AML-193 (cell line): ENCODE measurements at places on chromosomes 16 and 17.

DNA sequence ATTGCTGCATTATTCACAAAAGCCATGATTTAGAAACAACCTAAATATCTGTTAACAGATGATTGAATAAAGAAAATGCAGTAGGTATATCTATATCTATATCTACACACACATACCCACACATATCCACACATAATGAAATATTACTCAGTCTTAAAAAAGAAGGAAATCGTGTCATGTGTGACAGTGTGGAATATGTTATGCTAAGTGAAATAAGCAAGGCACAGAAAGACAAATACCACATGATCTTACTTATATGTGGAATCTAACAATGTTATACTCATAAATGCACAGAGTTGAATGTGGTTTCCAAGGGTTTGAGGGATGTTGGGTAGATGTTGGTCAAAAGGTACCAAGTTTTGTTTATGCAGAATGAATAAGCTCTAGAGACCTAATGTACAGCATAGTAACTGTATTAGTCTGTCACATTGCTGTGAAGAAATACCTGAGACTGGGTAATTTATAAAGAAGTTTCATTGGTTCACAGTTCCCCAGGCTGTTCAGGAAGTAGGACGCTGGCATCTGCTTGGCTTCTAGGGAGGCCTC is 156.1 kb downstream of the FTO start:
- DNase-seq = no peak

GRCh38 chr16:56282451-56282850 is 91.2 kb downstream of the GNAO1 start:
- DNase-seq = no peak

GRCh38 chr16:68652659-68653058 is 7.5 kb downstream of the CDH3 start:
- no peak for DNase-seq

- no peak for DNase-seq
Observed at GRCh38 chr16:67641779-67642708, 2.9 kb upstream of the CARMIL2 start.

GRCh38 chr17:45785480-45786193 is 1.5 kb downstream of the CRHR1 start:
- DNase-seq = no peak

DNA sequence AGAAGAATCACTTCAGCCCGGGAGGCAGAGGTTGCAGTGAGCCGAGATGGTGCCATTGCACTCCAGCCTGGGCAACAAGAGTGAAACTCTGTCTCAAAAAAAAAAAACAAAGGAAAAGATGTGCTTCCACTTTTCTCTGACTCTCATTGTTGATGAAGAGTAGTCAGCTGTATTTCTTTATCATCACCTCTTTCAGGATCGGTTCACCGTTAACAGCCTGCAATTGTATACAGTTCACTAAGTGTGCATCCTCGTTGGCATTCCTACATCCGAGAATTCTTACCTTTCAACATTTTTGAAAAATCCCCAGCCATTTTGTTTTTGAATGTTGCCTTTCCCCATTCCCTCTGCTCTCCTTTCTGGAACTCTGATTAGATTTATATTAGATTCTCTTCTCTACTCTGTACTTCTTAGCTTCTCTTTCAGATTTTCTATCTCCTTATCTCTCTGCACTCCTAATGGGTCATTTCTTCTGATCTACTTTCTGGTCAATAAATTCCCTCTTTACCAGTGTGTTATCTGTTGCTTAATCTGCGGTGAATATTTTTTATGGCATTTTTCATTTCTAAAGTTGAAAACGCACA is 26.9 kb upstream of the ZC3H18 start:
- DNase-seq = no peak

DNA sequence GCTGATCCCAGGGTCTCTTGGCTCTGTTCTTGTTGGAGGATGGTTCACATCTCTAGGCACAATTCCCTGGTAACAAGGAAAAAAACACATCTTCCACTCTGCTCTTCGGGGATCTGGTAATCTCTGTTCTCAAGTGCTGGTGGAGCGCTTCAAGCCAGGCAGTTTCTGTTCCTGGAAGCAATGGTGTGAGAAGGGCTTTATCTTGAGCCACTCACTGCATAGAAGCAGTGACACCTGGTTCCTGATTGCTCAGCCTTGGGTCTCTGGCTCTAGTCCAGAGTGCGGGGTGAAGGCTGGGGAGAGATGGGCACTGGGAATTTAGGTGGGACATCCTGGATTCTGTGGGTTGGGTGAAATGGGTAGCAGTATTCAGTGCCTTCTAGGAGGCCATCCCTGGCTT is 14.1 kb downstream of the AKAP1 start:
- no peak for DNase-seq

DNA sequence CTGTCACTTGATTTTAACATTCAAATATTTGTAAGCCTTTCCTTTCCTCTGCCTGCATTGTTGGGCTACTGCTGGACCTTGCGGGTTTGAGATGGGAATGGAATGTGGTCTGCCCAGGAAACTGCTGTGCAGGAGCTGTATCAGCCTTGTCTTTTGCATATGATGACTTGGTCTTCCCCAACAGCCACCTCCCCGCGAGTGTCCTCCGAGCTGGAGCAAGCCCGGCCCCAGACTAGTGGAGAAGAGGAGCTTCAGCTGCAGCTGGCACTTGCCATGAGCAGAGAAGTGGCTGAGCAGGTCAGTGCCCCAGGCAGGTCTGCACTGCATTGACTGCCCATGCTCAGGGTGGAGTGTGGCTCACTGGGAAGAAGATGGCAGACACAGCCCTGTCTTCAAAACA is 52.8 kb downstream of the B9D1 start:
- no peak for DNase-seq

GRCh38 chr17:29726715-29727252 is 104.1 kb upstream of the CORO6 start:
- DNase-seq = peak; percentile 89

DNA sequence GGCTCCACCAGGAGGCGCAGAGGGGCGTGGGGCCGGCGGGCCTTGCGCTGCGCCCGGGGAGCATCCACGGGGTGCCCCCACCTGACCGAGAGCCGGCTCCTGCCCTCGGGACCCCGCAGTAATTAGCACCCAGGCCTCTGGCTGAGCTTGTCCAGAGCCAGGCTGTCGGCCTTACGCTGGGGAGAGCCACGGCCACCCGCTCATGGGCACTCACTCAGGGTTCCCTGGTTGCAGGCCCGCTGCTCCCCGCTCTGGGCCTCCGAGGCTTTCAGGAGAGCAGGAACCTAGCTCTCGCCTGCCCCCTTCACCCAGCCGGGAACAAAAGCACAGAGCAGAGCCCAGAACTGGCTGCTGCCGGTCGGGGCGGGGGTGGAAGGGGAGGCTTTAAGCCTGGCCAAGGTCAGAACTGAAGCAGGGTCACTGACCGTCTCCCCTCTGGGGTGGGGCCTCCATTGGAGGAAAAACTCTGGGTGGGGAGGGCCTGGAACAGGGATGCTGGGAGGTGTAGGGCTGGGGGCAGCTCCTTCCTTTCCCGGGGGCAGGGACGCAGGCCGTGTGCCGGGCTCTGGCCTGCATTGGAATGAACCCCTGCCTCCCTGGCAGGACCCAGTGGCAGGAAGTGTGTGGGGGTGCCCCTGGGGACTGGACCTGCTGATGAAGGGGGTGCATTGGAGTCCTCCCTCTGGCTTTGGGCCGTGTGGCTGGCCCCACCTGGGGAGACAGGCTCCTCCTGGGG is 12.3 kb downstream of the GLIS2 start:
- DNase-seq = peak; percentile 48

DNA sequence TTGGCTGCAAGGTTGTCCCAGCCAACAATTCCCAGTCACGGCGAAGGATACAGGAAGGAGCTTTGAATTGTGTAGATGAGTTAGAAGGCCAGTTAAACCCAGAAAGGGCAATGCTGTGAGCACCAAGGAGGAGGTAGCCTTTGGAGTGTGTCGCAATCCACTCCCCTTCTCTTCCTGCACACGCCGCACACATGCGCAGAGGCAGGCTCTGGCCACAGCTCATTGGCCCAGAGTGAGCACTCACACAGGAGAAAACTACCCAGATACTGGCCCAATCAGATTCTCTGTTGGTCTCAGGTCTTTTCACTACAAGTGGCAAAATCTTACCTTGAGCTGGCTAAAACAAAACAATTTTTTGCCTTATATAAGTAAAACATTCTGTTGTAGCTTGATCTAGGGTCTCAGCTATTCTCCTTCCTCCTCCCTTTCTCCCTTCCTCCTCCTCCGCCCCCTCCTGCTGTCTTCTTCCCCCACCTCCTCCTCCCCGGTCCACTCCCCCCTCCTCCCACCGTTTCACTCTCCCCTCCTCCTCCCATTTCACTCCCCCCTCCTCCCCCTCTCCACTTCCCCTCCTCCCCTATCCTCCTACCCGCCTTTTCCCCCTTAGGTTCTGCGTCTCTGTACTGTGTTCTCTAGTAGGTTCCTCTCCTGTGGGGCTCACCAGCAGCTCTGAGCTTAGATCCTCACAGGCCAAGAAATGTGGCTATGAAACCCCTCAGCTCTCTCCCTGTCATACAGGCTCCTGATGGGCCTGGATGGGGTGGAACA is 344.9 kb downstream of the CPPED1 start:
- DNase-seq = peak; percentile 92

- DNase-seq = no peak
Observed at GRCh38 chr16:85090181-85090580, 22.1 kb downstream of the CIBAR2 start.

DNA sequence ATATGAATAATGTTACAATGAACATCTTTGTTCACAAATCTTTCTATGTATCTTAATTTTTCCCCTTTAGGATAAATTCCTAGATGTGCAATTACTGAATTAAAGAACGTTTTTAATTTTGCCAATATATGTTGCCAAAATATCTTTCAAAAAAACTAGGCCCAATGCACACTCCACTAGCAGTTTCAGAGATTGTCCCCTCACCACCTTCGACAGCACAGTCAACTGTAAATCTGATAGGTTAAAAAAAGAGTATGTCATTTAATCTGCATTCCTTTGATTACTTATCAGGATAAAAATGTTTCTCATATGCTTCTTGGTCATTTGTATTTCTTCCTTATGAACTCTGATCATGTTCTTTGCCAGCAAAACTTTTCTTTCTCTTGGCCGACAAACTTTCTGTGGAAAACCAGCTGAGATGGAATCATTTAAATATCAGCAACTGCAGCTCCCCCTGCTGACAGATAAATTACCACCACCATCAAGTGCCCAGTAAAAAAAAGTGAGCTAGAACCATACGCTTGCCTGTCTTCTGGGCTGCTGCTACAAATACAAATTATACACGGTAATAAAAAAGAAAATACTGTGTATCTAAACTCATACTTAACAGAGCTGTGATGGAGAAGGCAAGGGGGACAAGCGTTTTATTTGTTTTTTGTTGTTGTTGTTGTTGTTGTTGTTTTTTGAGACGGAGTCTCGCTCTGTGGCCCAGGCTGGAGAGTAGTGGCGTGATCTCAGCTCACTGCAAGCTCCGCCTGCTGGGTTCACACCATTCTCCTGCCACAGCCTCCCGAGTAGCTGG is 19.6 kb upstream of the KANSL1 start:
- peak; percentile 74 for DNase-seq

DNA sequence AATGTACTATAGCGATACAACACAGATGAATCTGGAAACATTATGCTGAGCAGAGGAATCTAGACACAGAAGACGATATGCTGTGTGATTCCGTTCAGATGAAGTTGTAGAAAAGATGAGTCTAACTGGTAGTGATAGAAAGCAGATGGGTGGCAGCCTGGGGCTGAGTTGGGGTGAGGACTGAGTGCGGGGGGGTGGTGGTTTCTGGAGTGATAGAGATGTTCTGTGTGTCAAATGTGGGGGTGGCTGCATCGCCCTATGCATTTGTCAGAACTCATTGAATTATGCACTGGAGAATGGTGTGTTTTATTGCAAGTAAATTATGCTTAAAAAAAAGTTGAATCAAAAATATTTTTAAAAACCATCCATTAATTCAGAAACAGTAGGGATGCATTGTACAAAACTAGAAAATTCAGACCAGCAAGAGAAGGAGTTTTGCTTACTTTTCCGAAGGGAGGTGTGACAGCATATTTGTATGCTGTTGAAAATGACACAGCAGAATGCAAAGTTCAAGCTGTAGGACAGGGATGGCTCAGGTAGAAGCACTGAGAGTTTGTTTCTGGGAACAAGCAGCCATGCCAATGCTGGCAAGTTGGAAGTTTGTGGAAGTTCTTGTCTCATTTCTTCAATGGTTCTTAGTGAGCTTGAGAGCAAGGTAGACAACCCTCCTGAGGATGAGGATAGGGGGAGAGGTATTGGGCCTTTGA is 13.0 kb upstream of the DRG2 start:
- DNase-seq = no peak

DNA sequence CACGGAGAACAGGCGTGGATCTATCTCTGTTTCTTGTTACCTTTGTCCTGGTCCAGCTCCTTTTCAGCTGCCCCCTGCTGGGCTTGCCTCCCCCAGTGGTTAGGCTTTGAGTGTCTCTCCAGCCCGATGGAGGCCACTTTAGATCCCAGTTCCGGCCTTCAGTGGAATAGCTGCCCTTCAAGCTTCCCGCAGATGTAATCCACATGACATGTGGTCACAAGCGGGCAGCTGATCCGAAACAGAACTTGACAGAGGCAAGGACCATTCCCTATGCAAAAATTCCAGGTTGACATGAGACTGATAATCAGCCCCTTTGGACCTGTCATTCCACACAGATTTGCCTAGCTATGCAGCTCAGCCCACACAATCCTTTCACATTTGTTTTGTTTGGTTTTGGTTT is 40.6 kb upstream of the AQP8 start:
- DNase-seq = no peak

DNA sequence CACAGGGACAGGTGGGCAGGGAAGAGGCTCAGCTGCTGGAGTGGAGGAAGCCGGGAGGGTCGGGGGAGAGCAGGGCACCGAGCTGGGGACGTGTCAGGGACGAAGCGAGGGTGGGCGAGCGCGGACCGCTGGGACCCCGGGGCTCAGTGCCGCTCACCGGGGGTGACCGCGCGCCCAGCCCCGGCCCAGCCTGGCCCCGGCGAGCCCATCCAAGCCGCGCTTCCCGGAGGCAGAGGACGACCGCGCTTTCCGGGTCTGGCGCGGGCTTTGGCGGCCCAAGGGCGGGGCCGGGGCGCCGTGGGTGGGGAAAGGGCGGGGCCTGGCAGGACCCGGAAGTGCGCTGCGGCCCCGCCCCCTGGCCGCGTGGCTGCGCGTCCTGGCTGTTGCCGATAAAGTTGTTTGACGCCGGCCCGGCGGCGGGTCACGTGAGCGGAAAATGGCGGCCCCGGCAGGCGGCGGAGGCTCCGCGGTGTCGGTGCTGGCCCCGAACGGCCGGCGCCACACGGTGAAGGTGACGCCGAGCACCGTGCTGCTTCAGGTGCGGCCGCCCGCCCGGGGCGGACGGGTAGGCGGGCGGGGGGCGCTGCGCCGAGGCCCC is at the start of gene ASPSCR1:
TSS of gene ASPSCR1 (plus strand) at position 419 of the 598 bp plus-strand sequence. CDS start at position 437, 18 bp downstream.
- peak; percentile 83 for DNase-seq

GRCh38 chr16:58119509-58119845 is 9.7 kb downstream of the CFAP20 start:
- no peak for DNase-seq

GRCh38 chr16:75798714-75799113 is 72.4 kb upstream of the CPHXL start:
- DNase-seq = no peak

DNA sequence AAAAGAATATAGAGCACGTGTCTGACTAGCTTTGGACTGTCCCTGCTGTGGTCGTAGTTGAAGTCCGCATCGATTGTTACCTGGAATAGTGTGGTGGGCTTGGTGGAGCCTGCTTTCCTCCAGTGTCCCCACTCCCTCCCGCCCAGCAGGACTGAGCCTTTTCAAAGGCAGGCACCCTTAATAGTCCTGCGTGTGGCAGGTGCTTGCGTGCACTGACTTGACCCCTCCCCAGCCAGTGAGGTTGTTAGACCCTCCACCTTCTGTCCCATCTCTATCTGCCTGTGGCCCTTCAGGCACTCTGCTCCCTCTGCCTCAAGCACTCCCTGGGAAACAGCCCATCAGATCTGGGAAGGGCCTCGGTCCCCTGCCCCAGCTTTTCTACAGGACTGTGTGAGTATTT is 36.6 kb downstream of the TMEM11 start:
- DNase-seq = no peak
